ENCODE measurements at places on chromosomes 1 and 21.

DNA sequence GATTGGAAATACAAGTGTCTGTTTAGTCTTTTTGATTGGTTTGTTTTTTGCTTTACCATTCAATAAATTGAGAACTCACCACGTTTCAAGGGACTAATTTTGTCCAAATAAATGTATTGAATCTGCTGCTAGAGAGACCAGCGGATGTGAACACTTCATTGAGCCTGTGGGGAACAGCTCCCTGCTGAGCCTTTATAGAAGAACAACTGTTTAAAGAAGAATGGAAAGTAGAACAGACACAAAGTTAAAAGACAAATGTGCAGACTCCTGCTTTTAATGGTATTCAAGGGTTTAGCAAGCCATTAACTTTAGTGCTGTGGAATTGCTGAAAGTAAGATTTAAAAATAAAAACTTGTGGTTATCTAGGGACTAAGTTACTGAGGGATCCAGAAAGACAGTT lies 817.7 kb upstream of the B3GALT2 start:
- no peaks in the 10 kb centered on the region for H3K4me1 ChIP-seq
- no peak for DNase-seq
- no peaks in the 10 kb centered on the region for H3K27me3 ChIP-seq
- no peaks in the 10 kb centered on the region for H3K36me3 ChIP-seq

DNA sequence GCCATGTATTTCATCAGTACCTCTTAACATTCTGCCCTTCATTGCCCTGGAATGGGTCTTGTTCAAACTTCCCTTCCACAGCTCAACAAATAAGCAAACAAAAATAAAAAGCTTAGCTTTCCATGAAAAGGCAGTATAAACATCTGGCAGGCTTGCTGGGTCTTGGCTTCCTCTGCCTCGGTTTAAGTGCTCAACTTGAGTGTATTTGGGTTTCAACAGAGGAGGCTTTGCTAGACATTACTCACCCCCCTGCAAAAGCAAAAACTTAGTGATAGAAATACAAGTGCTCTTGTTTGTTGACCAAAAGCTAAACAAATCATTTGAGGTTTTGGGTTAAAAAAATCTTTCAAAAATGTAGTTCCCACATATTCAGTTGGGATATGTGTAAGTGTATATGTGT lies 518.5 kb downstream of the PLPP3 start:
- H3K4me1 ChIP-seq = peaks cover 5% of the 10 kb centered on the region
- H3K36me3 ChIP-seq = no peaks in the 10 kb centered on the region
- H3K27me3 ChIP-seq = no peaks in the 10 kb centered on the region
- no peak overlapping the region for H3K4me3 ChIP-seq

DNA sequence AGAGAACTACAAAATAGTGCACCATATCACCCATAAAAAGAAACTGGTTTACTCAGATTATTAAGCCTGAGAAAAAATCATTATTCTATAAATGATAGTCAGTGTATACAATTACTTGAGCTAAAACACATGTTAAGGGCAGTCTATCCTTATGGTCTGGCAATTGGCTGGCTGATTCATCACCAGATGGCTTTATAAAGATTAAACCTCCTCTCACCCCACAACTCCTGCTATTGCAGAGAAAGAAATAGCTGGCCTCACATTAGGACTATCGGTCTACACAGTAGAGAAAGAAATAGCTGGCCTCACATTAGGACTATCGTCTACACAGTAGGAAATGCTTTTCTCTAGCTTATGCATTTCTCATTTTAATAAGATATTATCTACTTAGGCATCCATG lies 21.2 kb downstream of the CEP170 start:
- DNase-seq = no peak
- H3K27me3 ChIP-seq = no peaks in the 10 kb centered on the region
- no peak overlapping the region for H3K4me3 ChIP-seq
- H3K36me3 ChIP-seq = peaks cover 64% of the 10 kb centered on the region

DNA sequence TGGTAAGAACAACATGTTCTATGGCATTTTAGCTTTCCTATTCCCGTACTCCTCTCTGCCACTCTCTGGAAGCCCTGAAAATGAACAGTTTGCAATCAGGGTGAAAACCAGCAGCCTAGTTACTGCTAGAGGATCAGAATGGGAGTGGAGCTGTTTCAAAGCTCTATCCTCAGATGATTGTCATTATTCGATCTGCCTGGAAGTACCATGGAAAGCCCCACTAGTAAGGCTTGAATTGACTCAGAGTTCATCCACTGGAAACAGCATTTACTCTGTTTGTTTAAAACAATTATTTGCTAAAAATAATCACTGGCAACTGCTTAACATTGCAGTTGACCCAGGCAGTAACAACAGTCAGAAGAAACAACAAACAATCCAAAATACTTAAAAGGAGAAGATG lies 91.2 kb downstream of the USH2A start:
- DNase-seq = no peak
- H3K4me1 ChIP-seq = no peaks in the 10 kb centered on the region
- H3K4me3 ChIP-seq = no peak overlapping the region

DNA sequence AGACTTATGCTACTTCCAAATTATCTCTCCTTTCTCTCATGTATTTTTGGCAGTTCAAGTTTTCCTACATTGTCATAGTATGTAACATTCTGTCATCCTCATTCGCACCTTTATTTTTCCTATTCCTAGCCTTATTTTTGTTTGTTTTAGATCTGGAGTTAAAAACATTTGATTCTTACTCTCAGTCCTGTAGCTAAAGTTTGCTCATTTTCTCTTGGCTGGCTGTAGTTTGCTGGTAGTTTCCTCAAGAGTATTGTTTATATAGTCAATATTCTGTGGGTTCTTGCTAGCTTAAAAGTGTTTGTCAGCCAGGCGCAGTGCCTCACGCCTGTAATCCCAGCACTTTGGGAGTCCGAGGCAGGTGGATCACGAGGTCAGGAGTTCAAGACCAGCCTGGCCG lies 29.8 kb upstream of the TRIM33 start:
- no peaks in the 10 kb centered on the region for H3K27me3 ChIP-seq
- no peaks in the 10 kb centered on the region for H3K36me3 ChIP-seq
- H3K27ac ChIP-seq = no peak overlapping the region
- H3K4me1 ChIP-seq = no peaks in the 10 kb centered on the region
- no peak for DNase-seq

Measured in Karpas-422 (cell line).